ENCODE measurements at places on chromosomes 2 and 18.

GRCh38 chr2:62292190-62292589 is 96.3 kb downstream of the B3GNT2 start:
- no peak for DNase-seq

DNA sequence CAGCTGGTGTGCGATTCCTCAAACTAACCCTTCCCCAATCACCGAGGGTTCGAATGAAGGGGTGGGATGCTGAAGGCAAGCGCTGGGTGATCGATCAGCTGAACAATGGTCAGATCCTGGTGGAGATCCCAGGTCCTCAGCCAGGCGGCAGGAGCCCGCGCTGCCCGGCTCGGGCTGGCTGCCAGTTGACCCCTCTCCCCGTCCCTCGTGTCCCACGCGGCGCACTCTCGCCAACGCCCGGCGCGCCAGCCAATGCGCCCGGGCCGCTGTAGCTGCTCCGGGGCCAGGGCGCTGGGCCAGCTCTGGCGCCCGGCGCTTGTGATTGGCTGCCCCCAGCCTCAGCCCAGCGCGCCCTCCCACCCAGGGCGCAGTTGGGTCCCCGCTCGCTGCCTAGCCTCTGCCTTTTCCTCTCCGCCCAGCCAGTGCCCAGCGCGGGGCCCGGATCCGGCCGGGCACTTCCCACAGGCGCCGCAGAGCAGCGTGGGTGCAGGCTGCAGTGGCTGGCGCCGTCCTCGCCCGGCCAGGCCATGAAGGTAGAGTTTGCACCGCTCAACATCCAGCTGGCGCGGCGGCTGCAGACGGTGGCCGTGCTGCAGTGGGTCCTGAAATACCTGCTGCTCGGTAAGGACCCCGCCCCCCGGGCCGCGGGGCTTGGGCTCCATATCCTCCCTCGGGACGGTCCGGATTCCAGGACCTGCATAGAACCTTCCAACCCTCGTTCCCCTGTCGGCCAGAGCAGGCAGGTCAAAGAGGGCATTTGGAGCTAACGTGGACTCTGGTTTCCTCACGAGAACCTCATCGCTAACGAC is at the start of gene MOGAT1:
Gene MOGAT1, plus strand, starts transcription at position 400 of the 809 bp plus-strand sequence. Its CDS starts 128 bp downstream, at position 528.
- DNase-seq: no peak

- no peak for DNase-seq
These were observed 41.2 kb downstream of the SRD5A2 start for GRCh38 chr2:31539505-31539904.

- DNase-seq: no peak
These were observed 32.3 kb downstream of the EML6 start for GRCh38 chr2:54755641-54756326.
